ENCODE measurements at places on chromosomes 7 and 10.

DNA sequence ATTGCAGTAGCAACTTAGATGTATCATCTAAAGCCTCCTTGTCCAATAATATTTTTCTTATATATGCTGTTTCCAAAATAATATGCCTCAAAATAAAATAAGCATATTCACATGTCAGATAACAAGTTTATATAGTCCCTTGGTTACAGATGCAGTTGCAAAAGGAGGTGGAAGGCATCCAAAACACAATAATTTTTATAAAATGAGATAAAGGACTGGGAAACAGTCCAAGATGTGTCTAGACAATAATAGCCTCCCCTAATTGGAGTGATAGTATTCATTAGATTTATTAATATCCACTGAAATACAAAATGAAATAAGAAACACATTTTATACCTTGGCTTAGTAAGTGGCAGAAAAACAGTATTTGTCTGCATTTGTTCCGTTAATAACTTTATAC lies 30.3 kb downstream of the BCAP29 start:
- no peak for DNase-seq

DNA sequence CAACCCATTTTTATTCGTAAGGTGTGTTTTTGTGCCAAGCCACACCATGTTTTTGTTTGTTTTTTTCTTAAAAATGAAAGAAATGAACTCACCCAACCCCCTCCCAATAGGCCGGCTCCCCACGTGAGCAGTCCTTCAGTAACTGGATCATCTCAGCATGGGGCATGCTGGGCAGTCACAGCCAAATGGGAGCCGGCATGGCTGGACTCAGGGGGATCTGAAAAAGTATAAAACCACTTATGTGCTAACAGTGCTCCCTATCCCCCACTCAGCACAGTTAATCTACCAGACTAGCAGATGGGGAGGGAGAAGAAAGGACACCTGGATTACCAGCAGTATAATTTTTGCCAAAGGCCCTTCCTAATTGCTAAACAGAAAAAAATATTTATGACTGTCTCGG lies 39.3 kb downstream of the BAZ1B start:
- DNase-seq, result peak; percentile 43

GRCh38 chr10:22719406-22720042 lies 5.1 kb upstream of the PIP4K2A start:
- DNase-seq, result peak; percentile 19

- DNase-seq, result peak; percentile 50
Observed at GRCh38 chr10:15370212-15370855, 755 bp downstream of the FAM171A1 start.

- DNase-seq, result no peak
Observed at GRCh38 chr7:143250822-143251221, 12.4 kb upstream of the GSTK1 start.

GRCh38 chr7:74302745-74303221 lies 13.6 kb downstream of the CLIP2 start:
- DNase-seq, result no peak

DNA sequence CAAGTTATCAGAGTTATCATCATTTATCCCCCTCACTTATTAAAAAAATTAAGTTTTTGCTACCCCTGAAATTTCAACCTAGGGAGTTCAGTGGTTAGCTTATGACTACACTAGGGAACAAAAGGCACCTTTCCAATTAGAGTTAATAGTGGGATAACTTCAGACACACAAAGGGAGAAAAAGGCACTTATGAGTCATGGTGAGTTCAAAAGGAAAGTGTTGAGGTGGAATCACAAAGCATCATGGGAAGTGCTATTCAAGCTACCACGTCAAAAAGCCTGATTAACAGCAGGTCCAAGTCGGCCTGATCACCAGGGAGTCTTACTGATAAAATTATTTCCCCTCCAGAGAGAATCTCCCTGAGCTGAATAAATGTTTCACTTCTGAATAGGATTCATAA lies 165.7 kb downstream of the C7orf25 start:
- no peak for DNase-seq
